ENCODE measurements at places on chromosomes 2 and 18.
A peak's percentile ranks its signal among the peaks of the same experiment; 100 is the strongest.

- no peak for DNase-seq
Measured at GRCh38 chr2:69034845-69035244, 21.9 kb downstream of the ANTXR1 start.

DNA sequence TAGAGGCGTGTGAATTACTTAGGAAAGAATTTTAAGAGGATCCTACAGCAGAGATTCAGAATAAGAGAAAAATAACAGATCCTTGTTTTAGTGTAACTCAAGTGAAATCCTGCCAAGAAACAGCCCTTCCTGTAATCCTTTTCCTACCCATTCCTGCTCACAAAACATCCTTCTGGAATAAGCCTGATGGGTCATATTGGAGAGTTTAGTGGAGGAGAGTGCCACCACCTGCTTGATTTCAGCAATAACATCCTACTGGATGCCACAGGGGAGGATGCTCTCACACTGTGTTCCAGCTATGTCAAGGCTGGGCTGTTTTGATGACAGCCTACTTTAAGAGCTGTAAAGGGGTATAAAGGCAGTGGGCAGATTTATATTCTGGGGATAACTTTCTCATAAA, 54.8 kb upstream of the CCDC178 start:
- peak; percentile 4 for DNase-seq

GRCh38 chr2:181459621-181460021, 2.4 kb downstream of the ITGA4 start:
- peak; percentile 4 for DNase-seq

DNA sequence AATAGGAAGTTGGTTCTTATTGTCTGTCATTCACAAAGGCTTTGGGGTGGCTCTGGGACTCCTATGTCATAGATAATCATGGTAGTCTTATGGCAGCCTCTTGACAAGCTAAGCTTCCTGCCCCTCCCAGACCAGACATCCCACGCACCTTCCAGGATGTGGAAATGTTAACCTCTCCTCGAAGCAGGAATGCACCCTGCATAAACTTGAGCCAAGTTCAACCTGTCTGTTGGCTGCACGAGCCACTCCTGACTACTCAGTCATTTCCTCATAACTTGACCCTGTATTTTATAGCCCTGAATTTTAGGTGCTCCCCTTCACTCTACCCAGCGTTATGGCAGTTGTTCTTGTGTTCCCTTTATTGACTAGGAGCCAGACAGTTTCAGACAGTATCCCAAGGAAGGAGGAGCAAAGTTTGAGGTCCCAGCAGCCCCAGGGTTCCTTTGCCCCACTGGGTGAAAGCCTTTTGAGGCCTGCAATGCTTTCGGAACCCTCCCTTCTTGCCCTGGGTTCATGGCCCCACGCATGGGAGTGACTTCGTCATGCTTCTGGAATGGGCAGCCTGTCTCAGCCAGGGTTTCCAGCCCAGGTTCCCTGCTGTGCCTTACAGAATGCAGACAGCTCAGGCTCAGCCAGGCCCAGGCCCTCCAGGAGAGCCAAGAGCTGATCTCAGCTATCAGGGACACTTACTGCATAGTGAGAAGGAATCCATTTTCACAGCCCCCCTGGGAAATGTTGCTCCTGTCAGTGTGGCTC, 15.6 kb upstream of the INO80C start:
- peak; percentile 18 for DNase-seq

Data from hepatic stellate cell (primary cell).